ENCODE measurements at places on chromosomes 4 and X. TPM values are rescaled to one million over a fixed set of nuclear protein-coding genes. Genes with fewer than 3 reads are reported as not detected.
A peak's percentile ranks its signal among the peaks of the same experiment; 100 is the strongest.

Gene MAGEH1
- total RNA-seq = 10.4 TPM

Gene RPS3A
- 2,816 TPM for total RNA-seq

Gene WDR17
- total RNA-seq = 3.8 TPM

DNA sequence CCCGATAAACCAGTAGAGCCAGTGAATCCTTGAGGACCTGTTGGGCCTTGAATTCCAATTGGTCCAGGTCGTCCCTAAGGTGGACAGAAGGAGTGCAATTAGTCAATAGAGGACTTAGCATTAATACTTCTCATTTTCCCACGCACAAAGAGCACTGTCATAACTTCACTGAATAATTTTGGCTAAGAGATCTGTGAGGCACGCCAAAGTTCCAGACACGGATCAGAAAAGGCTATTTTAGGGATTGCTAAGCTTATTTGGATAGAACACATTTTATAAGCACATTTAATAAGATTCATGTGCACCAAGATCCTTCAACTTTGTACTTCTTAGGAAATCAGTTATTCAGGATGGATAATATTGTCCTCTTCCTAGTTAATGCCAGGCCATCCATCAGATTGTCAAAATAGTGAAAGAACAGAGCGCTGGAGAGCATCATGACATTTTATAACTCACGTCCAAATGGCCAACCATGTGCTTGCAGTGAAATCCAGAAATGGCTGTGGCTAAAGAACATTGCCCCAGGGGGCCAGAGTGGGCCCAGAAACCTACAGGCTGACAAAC, 129.8 kb downstream of the ATG4A start:
- DNase-seq = no peak

DNA sequence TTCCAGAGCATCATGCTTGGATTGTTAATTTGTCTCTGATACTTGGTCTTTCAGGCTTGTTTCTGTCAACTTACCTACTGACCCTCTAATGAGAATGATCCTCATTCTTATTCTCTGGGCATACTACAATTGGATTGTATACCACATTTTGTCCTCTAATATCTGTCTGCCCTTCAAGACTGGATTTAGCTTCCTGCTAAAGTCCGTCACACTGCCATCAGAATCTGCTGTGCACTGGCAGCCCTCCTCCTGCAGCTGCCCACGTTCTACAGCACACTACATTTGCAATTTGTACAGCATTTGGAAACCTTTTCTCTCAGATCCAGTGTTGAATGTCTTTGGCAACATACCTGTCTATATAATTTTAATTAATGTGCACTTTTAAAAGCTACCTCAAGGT, 183.1 kb downstream of the ZNF330 start:
- DNase-seq = no peak

Gene RAB41
- not detected for total RNA-seq

DNA sequence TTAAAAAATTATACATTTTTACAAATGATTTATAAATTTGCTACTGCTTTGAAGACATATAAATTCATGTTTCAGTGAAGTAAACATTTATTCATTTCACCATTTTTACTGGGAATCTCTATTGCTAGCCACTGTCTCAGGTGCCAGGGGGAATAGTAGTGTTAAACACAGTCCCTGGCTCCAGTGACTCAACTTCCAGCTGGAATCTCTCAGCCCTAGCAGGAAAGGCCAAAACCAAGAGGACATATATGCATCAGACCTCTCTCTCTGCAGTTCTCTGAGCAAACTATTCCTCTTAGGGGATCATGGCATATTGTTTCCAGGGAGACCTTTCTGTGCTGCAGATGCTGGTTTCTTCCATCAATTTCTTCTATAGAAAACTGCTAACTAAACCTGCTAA, 1009.0 kb upstream of the LCORL start:
- DNase-seq = no peak

Gene MAPK10
- 32.0 TPM for total RNA-seq

Gene LDOC1
- total RNA-seq = not detected

GRCh38 chr4:111618908-111619307, 526.3 kb upstream of the FAM241A start:
- DNase-seq = no peak

DNA sequence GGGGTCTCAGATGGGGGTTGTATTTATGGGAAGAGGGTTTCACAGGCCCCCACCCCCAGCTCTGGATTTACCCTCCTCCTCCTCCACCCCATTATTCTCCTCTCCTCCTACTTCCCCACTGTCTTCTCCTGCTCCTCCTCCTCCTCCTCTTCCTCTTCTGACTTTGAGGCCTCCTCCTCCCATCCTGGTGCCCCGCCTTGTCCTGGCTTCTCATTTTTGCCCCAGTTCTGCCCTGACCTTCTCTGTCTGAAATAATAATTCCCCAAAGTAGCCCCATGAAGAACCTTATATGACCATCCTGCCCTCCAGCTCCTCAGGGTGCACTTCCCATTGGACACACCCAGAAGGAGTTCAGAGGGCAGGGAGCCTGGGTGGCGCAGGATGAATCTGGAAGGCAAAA, 351.4 kb upstream of the GATB start:
- DNase-seq = no peak

DNA sequence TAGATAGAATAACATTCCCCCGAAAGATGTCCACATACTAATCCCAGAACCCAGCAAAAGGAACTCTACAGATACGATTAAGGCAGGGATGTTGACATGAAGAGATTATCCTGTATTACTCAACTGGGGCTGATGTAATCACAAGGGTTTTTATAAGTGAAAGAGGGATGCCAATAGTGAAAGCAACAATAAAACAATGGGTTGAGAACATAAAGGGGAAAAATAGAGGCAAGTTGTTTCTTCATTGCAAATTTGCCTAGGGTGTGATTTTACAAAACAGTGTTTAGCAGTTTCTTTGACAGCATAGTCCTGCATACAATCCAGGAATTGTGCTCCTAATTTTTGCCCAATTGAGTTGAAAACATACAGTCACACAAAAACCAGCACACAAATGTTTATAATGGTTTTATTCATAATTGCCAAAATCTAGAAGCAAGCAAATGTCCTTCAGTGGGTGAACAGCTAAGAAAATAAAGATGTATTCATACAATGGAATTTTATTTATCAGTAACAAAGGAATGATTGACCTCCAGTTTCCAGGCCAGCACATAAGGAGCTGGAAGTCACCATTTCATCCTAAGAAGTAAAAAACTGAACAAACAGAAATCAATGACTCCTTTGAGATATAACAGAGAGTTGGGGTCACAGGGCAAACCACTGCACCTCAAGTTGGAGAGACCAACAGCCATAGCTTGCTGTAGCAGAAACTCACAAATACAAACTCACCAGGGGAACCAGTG, 107.2 kb downstream of the CENPC start:
- no peak for DNase-seq

GRCh38 chr4:152283801-152284470, 252.0 kb downstream of the FBXW7 start:
- no peak for DNase-seq

GRCh38 chr4:165330666-165331065, 3.2 kb downstream of the MSMO1 start:
- DNase-seq = no peak

Gene PSMD10
- total RNA-seq = 42.7 TPM

- no peak for DNase-seq
Measured at GRCh38 chrX:125532411-125533089, 212.9 kb downstream of the TEX13C start.

Gene UGT2B15
- not detected for total RNA-seq

- DNase-seq = no peak
Measured at GRCh38 chr4:183074288-183074990, 24.6 kb upstream of the WWC2 start.

DNA sequence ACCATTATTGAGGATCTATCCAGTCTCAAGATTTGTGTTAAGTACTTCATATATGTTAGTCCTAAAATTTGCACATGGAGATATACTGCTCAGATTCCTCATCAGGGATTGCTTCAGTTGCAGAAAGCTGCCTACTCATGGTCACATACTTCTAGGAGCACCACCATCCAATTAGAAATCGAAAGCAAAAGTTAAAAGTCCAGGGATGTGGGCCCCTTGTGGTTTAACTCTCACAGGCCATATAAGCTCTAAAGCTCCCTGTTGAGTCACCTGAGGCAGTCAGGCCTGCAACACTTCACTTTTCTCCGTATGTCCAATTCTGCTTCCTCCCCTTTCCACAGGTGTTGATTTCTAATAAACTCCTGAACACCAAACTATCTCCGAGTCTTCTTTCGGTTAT, 84.2 kb downstream of the CNOT6L start:
- DNase-seq = peak; percentile 20

Gene XK
- 0.89 TPM for total RNA-seq

Gene CLTRN
- total RNA-seq = 0.46 TPM

GRCh38 chrX:33969105-33969504, 163.0 kb downstream of the FAM47A start:
- no peak for DNase-seq

Gene L1CAM
- not detected for total RNA-seq

Gene CSAG2
- total RNA-seq = not detected

DNA sequence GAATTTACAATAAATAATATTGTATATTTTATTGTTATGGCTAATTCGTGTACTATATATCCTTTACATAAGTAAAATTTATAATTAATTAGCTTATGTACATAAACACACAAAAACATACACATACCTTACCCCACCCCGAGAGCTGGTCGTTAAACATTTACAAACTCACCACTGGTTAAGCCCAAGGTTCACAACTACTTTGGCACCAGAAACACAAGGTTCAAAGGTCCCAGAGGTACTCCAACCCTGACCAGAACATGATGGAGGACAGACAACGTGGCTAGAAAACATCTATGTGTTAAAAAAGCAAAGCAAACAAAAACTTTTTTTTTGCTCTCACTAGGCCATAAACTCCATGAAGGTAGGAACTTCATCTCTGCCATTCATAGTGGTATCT, 37.7 kb downstream of the SLC25A5 start:
- DNase-seq = no peak

- no peak for DNase-seq
Measured at GRCh38 chrX:149198980-149199732, 305.9 kb downstream of the IDS start.

DNA sequence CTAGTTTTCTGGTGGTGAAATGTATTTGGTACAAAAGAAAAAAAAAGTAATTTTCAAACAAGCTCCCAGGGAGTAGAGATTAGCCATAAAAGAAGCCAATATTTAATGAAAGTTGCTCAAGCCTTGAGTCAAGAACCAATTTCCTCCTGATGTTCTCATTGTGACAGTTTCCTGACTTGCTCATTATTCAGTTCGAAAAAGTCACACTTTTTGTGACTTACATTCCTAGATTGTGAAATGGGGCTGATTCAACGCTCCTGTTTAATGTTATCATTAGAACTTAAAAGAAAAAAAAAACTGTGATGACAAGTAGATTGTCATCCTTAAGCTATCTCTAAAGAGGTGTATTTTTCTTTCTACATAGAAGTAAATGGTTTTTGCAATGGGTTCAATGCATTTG, 122.6 kb upstream of the BMPR1B start:
- DNase-seq = no peak

- DNase-seq = no peak
Measured at GRCh38 chrX:117376460-117376859, 740.1 kb downstream of the KLHL13 start.

Gene NMU
- total RNA-seq = not detected

Gene ACE2
- total RNA-seq = not detected

DNA sequence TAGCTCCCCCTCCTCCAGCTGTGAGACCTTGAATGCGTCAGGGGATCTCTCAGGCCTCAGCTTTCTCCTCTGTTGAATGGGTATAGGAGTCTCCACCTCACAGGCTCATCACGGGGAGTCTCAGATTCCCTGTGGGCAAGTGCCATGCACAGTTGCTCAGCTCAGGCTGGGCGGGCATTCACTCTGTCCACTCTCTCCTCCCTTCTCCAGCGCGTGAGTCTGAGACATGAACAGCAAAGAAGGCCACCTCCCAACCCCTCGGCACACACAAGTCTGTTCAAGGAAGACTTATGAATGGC, 60.0 kb downstream of the HTRA3 start:
- no peak for DNase-seq

Data from OCI-LY7 (cell line).